ENCODE measurements at places on chromosomes 16 and 17.

GRCh38 chr16:593406-593805, 3.5 kb downstream of the RAB40C start:
- DNase-seq, result no peak

DNA sequence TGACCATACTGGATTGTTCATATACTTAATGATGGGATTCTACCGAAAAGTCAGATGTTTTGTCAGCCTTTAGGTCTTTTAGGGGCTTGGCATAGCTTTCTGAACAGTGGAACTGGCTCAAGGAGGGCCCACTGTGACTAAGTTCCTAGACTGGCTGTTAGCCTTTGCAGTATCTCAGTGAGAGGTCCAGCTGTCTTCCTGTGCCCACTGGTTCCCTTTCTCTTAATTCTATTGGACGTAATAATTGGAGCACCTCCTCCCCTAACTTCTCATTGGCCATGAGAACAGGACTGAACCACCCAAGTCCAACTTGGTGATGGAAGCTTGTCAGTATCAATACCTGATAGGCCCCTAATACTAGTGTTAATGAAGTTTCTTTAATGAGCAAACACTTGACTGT, 13.5 kb downstream of the KPNA2 start:
- DNase-seq, result no peak

- peak; percentile 71 for DNase-seq
Observed at GRCh38 chr17:31313982-31314781, at the start of gene EVI2B. TSS of gene EVI2B (minus strand) at chr17:31314054. CDS start at chr17:31305609, 8,445 bp downstream.

GRCh38 chr16:17027488-17028129, 443.2 kb downstream of the XYLT1 start:
- no peak for DNase-seq

DNA sequence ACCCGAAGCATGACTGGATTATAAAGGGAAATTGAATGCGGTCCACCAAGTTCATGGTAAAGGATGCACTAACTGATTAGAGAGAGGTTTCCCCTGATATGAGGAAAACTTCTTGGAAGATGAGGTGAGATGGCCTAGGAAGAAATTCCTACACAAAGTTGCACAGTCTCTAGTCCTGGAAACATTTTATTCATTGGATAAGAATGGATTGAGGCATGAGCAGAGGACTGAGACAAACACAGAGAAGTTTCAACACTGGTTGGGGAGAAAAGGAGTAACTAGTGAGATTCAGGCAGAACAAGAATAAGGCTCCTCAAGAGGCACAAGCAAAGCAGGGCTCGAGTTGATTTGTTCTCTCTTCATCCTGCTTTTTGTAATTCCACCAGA, 2.0 kb upstream of the CCL2 start:
- DNase-seq, result no peak

DNA sequence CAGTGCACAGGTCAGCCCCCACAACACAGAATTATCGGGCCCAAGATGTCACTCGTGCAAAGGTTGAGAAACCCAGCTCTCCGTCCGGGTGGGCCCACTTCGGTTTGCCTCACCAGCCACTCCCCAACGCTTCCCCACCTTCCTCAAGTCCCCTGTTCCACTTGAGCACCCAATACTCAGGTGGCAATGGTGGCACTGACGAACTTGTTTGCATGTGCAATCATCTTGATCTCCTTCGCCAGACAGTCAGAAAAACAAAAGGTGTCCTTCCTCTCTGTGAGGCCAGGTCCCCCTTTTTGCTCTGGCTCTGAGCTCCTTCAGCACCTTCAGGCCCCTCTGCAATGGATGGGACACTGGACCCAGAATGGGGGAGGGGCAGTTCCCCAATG, 3.7 kb downstream of the GGA2 start:
- DNase-seq, result no peak

DNA sequence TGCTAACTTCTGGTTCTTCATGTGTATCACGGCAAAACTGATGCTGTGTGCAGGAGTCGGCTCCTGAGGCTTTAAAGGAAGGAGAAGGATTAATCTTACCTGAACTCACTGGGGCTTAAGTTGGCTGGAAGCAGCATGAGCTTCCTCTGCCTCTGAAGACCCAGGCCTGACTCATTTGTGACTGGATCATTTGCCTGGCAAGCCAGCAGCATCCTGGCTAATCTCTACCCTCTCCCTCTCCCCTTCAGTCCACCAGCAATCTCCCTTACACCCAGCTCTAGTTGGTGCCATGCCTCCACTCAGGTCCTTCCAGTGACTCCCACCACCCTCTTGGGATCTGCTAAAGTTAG, 150.3 kb downstream of the IRX3 start:
- no peak for DNase-seq

DNA sequence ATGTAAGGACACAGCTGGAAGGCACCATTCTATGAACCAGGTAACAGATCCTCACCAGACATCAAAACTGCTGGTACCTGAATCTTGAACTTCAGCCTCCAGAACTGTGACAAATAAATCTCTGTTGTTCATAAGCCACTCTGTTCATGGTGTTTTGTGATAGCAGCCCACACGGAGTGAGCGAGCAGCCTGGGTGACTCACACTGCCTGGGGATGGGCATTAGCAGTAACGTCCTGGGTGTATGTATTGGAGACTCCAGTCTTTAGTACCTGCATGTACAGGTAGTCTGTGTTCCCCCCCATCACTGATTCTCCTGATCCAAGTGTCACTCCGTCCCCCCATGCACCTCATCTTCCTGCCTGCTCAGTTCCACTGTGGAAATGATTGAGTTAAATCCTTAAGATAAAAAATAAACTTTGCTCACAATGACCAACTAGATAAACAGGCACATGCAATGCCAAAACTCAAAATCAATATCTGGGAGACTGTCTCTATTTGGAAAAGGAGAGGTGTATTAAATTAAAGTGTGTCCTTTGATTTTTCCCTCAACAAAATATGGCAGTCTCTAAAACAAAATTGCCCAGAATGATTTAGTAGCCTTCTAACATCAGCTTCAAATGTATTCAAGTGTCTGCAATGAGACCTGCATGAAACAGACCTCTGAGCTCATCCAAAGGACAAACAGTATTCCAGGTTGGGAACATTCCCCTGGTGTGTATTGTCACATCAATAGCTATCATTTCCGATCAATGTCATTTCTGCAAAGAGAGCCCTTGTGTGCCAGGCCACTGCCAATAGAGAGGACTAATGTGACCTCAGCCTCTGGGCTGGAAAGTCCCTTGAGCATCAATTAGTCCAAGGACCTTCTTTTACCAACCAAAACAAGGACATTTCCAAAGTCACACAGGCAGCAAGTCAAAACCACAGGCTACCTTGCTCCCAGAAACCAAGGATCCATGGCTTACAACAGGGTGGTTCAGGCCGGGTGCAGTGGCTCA, 12.2 kb upstream of the VAT1L start:
- no peak for DNase-seq

DNA sequence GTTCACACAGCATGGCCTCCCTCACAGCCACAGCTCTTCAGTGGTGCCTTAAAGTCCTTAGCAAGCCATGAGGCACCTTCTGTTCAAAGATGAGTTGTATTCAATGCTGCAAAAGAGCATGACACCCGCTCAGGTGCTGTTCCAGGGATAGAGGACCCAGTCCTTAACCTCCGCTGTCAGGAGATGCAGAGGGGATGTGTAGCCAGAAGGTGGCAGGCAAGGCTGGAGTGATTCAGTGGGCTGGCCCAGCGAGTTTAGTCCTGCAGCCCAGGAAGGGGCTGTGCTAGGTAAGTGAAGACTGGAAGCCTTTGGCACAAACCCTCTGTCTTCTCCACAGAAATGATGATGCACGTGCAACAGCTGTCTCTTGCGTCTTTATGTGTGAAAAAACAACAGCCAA, 25.0 kb upstream of the ADAM11 start:
- DNase-seq, result no peak

DNA sequence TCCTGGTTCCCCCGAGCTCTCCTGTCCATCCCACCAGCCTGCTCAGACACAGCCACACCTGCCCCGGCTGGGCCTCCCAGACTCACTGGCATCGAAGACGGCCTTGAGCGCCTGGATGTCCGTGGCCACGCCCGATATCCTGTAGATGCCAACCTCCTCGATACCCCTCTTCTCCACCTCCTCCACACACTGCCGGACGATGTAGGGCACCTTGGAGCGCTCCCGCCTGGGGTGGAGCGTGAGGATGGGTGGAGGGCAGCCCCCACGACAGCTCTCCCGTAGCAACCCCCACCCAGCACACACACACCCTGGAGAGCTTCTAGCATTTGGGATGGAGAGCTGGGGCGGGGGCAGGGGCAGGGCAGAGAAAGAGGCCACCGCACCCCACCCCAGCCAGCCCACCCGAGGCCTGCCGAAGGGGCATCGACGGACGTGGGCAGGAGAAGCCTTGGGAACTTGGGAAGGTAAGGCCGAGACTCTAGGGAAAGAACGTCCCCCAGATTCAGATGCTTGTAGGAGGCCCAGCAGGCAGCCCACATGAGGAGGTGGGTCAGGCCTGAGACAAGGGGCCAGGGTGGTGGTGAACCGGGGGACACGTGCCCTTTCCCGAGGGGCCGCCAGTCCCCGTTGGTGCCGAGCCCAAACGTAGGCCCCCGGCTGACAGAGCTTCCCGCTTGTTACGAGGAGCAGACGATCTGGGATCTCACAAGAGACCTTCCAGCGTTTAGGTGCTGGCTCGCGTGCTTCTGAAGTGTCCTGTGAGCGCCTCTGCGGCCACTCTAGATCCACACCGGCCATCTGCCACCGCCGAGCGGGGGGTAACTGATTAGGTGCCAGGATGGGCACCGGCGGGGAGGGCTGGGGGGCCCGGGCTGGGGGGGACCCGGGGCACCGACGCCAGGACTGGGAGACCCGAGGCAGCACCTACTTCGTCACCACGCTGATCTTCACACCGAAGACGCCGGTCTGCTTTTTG, 15.1 kb downstream of the TIMM22 start:
- DNase-seq, result no peak

DNA sequence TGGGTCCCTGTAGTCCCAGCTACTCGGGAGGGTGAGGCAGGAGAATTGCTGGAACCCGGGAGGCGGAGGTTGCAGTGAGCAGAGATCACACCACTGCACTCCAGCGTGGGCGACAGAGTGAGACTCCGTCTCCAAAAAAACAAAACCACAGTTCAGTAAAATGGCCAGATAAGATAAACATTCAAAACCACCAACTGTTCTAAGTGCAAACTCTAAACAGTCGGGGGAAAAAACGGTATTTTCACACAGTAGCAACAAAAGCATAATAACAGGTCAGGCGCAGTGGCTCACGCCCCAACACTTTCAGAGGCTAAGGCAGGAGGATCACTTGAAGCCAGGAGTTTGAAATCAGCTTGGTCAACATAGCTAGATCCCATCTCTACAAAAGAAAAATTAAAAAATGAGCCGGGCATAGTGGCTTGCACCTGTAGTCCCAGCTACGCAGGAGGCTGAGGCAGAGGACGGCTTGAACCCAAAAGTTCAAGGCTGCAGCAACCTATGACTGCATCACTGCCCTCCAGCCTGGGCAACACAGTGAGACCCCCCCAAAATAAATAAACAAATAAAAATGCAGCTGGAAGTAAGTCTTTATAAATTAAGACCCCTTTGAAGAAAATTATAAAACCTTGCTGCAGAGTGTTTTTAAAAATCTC, 10.8 kb upstream of the HASPIN start:
- DNase-seq, result no peak

DNA sequence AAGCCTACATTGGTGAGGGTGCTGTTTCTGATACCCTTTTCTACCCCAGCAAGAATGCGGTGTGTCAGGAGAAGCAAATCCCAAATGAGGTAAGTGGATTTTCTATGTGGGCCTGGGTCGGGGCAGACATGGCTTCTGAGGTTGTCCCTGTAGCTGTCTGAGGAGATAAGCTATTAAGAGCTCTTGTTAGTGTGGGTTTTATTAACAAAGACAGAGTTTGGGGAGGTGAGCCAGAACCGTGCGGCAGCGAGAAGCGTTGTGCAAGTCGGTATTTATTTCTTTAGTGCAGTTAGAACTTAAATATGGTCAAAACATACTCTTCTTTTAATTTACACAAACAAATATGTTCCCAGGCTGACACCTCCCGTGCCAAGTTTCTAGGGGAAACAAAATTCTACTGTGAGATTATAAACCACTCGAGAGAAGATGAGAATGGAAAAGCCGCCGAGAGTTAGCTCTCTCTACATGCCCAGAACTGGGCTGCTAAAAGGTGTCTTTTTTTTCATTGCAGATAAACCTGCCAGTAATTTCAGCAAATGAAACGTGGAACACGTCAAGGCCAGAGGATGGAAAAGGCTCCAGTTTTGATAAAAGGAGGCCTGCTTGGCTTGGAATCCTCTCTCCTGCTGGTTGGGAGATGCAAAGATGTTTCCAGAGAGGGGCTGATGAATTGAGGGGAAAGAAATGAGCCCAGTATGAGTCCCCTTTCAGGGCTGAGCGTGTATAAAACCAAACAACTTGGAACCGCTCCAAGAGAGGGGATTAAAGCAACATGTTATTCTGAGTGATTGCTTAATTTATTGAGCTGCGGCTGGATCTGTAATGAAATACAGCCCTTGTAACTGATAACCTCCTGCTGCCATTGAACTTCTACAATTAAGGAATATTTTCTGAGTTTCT, 254.6 kb downstream of the MRTFB start:
- no peak for DNase-seq

DNA sequence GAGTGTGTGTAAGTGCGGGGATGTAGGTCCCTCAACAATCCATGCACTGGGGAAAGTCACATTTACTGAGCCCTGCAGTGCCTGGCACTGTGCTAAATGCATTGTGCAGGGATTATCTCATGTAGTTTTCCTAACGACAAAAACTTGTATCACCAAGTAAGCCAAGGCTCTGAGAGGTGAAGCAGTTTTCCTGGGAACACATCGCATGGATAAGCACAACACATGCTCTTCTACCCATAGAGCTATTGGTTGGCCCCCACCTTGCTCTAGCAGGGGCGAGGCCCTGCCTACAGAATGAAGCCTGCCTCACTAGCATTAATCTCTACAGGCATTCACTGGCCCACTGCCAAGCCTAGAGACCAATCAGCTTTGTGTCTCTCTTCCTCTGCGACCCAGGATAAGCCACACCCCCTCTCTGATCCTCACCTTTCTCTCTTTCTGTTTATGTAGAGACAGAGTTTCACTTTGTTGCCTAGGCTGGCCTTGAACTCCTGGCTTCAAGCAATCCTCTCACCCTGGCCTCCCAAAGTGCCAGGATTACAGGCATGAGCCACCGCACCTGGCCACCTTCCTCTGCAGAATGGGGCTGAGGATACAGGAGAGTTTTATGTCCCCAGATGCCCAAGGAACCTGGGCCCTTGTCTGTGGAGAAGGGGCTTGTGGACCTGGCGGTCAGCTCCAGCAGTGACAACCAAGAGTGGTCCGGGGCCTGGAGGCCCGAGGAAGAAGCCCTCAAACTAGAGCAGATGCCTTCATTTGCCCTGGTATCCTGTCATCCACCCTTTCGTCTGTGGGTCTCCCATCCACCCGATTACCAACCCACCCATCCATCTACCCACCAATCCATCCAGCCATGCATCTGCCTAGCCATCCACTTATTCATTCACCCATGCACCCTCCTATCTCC, 12.8 kb downstream of the CDH16 start:
- DNase-seq, result peak; percentile 37
